ENCODE measurements at places on chromosomes 1 and 21.

DNA sequence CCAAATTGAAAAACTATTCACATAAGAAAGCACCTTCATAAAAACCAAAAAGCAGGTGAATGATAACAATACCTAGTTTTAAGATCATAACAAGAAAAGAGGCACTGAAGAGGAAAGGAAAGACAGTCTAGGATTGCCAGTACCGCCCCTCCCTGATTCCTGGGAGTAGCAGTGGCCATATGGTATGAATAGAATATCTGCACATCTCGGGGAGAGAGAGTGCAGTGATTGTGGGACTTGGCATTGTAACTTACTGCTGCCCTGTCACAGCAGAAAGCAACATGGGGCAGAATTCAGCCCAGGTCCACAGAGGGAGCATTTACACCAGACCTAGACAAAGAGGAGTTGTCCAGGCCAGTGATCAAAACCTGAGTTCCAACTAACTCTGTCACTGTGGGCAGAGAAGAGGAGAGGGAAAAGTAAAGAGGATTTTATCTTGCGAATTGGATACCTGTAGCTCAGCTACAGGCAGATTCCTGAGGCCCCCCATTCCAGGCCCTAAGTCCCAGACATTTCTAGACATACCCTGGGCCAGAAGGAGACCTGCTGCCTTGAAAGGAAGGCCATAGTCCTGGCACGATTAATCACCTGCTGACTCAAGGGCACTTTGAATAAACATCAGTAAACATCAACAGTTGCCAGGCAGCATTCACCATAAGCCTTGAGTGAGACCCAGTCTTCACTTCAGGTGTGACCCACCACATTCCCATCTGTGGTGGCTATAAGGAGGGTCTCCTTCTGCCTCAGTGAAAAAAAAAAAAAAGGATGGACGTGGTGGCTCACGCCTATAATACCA, 397.5 kb downstream of the TGFB2 start:
- no peak for DNase-seq

DNA sequence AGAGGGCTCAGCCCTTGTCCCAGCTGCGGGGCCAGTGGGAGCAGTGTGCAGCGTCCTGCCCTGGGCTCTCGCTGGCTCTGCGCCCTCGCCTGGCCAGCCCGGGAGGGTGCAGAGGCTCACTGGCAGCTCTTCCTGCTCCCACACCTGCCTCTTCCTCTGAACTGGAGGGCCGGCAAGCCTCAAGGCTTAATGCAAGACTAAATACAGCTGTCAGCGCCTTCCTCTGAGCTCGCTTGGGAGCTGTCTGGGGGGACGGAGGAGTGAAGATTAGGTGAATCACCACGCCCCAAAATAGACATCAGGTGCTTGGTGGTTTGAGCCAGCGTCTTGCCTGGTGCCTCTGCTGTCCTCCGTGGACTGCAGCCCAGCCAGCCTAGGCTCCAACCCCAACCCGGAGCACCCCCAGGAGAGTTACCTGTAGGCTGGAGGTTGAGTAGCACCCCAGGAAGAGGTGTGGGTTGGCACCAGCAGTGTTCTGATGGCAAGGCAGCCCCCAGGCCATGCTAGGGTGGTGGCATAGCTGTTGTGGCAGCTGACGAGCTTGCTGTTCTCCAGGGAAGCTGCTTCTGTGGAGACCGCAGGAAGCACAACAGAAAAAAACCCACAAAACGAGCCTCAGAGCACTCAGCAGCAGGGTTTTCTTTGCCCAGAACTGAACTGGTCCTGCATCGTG, 36.9 kb downstream of the UMODL1 start:
- no peak for DNase-seq

- DNase-seq, result no peak
Measured at GRCh38 chr1:17565461-17566252, 26.2 kb downstream of the ARHGEF10L start.

DNA sequence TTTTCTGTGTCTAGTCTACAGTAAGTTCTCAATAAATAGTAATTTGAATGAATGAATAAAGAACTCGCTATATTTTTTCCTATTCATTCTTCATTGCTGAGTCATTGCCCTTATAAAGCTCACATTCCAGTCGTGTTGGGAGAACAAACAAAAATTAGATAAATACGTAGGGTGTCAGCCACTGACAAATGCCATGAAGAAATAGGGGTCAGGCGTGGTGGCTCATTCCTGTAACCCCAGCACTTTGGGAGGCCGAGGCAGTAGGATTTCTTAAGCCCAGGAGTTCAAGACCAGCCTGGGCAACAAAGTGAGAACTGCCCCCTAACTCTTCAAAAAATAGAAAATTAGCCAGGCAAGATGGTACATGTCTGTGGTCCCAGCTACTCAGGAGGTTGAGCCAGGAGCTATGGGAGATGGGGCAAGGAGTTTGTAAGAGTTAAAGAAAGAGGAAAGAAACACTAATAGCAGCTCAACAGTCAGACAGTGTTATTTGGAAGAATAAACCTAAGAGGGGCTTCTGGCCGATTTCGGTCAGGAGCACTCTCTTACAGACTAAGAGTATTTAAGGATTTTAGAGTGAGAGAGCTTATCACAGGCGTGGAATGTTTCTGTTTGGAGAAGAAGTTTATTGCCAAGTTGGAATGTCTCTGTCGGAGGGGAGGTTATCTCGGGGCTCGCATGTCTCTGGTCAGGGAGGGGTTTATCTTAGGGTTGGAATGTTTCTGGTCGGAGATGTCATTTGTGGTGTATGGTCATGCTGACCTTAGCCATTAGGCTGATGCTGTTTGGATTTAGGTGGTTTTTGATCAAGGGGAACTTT, 1.8 kb upstream of the CHML start:
- no peak for DNase-seq

GRCh38 chr1:51699391-51699790, 82.5 kb downstream of the OSBPL9 start:
- no peak for DNase-seq
